ENCODE measurements at places on chromosomes 5 and 9.

- DNase-seq: no peak
These were observed 30.8 kb downstream of the CD180 start for GRCh38 chr5:67165526-67166459.

DNA sequence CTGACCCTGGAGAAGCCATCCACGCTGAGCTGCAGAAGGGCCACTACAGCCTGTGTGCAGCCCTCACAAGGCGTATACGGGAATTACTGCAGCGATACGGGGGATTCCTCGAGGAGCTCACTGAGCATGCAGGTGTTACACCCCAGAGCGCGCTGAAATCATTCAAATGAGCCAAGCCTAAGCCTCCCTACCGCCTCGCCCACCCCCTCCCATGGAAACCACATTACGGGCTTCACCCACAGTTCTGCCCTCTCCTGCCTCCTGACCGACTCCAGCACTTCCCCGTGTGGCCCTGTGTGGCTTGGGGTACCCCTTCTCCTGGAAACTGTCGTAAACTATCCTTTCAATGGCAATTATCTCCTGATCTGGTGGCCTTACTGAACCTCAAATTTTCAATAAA is 13.3 kb downstream of the SURF6 start:
- DNase-seq: no peak

- DNase-seq: no peak
These were observed 85.0 kb downstream of the STK10 start for GRCh38 chr5:172102913-172103626.

DNA sequence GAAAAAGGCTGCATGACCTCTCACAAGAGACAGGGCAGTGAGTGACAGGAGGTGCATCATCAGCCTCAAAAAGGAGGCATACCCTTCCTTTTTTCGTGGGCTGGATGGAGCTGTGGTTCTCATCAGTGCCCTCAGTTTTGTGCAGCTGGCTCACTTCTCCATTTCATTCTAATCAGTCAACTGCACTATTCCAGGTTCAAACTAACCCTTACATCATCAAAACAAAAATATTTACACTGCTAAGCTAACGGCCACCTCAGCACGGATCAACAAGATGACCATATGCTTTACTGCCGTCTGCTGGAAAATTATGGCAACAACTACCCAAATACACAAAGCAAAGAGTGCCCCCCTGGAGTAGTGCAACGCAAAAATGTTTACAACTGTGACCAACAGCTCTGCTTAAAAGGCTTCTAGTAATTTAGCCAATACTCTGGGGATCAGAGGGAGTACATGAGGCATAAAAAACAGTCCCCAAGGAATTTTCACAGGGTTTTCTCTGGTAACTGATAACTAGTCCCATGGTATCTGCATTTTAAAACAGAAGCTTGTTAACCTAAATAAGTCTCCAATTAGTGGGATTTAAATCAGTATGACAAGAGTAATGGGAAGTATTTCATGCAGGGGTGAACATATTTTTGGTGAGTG is 10.8 kb downstream of the KCNV2 start:
- peak; percentile 77 for DNase-seq

DNA sequence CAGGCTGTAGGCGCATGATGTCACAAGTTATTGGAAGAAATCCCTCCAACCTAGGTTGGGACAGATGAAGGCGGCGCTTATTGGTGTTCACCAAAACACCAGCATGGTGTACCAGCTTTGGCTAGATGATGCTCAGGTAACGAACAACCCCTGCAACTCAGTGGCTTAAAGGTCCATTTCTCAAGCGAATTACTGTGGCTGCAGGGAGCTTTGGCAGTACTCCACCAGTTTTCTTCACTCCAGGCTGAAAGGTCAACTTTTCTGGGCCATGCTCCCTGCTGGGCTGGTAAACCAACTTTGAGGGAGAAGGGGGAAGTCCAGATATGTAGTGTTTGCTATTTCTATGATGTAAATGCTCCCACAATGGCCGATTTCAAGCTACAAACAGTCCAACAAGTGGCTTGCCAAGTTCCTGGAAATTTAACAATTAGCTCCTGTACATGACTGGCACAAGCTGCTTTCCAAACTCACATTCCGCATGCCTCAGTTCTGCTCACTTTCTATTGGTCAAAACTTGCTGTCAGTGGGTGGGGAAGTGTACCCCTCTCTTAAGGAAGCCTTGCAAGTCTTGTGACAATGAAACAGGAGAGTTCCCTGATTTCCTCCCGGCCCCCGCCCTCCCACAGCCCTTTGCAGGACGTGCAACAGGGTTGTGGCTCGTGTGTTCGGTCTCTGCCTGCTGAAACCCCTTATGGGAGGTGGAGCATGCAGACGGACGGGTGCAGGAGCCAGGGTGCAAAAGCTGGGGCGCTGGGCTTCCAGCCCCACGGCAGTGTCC is 588 bp upstream of the ZBED3 start:
- no peak for DNase-seq

DNA sequence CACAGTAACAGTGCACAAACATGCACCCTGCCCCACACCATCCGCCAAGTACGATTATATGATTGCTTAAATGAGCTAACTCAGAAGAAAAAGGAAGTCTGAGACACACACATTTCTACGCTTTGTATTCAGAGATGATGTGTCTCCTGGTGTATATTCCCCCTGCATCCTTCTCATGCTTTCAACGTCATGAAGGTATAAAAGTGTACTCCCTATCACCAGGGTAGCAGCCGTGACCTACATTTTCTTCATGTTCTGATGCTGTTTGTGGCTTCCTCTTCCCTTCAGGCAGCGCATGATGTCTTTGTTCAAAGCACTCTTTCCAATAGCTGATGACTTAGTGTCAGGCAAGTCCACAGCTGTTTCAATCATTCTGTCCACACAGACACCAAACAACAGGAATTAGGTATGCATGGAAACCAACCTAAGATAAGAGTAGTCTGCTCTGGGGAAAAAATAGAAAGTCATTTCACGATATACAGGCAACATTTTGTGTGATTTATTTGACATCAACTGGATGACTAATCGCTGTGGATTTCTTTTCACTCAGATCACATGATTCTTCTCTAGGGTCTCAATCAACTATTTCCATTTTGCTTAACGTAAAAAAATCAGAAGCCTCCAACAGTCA is 269.4 kb upstream of the PTGER4 start:
- no peak for DNase-seq

DNA sequence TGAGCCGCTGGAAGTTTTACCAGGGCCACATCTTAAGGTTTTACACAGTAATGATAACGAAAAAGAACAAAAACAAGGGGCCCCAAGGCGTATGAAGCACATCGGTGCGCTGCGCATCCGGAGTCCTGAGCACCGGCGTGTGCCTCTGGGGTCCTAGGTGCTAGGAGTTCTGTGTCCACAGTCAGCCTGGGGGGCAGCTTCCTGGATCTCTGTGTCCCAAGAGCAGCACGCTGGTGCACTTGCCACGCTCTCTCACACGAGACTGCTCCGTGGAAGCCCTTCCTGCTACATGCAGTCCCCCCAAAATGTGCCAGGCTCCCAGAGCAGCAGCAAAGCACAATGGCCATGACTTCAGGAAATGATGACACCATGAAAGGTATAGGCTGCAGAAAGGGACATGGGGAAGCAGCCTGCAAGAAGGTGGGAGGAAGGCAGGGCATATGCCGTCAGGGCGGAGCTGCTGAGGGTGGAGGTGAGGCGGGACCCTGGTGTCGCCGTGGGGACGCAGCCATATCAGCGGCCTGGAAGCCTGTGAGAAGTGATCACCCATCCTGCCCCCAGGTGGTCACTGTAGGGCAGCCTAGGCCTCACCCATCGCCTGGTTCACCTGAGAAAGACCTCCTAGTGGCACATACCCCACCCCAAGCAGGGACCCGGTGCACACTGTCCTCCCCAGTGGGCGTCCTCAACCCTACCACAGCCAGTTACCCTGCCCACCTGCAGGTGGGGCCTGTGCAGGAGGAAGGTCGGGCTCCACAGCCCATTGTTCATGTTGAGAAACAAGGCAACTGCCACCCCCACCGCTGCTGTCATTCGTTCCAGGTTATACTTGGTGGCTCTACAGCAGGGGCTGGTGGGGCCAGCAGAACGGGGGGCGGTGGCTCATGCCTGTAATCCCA is 23.6 kb upstream of the SLC6A3 start:
- DNase-seq: no peak

DNA sequence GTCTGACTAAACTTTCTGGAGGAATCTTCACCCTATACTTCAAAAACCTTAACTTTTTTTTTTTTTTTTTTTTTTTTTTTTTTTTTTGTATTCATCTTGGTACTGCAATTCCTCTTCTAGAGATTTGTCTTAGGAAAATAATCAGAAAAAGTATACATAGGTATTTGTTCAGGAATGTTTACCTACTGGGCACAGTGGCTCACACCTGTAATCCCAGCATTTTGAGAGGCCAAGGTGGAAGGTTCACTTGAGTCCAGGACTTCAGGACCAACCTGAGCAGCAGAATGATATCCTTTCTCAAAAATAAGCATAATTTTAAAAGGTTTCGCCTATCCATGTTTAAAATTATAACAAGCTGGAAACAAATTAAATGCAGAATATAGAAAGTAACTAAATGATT is 33.3 kb upstream of the NREP start:
- no peak for DNase-seq

DNA sequence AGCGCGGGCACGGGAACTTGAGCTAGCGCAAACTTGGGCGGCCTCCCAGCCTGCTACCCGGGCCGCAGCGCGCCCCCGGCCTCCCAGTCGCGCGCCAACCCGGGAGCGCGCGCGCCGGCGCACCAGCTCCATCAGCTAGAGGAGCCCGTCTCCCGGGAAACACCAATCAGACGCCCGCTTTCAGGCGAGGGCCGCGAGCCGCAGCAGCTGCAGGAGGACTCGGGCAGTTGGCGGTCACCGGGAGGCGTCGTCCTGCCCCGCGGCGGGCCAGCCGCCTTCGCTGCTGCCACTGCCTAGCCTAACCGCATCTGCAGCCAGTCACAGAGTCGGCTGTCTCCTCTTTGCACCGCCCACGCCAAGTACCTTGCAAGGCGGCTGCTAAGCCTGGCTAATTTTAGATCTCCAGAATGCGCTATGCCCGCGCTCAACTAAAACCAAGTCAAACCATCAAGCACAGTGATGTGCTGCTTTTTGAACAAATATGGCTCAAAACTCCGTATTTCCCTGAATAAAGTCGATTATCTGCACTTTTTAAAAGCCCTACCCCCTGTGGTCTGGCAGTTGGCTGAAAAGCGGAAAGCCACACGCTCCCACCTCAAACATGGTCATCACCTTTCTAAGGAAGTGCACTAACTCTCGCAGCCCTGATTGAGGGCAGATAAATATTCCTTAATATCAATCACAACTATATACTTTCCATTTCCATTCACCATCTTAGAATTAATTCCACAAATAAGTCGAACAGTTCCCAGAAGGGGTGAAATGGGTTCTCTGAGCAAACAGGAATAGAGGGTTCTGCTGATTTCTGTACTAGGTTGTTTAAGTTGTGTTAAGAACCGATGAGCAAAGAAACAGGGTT is 221.8 kb downstream of the MEF2C start:
- DNase-seq: peak; percentile 87

DNA sequence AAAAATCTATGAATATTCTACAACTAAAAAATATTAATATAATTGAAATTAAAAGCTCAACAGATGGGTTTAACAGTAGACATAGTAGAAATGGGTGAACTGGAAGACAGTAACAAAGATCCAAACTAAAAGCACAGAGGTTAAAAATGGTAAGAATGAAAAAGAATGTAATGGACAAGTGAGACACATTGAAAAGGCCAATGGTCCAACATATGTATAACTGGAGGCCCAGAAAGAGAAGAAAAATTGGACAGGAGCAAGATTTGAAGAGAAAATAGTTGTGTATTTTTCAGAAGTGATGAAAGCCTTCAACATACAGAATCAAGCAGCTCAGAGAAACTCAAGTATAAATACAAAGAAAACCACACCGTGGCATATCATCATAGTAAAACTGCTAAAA is 58.6 kb downstream of the PCDHGC5 start:
- no peak for DNase-seq

DNA sequence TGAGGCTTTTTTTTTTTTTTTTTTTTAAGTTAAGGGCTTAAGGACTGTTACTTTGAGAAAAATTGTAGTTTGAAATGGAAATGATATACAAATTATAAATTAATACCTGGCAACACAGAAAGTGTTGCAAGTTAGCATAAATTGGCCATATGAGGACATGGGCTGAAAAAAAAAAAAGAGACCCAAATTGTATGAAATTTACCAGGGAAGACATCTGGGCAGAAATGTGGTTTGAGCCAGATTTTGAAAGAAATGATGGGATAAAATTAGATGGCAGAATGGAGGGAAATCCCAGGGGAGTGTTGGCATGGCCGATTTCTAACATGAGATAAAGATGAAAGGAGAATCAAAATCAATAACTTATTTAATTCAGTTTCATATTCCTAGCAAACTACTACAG is 472.1 kb downstream of the CTNND2 start:
- DNase-seq: no peak

DNA sequence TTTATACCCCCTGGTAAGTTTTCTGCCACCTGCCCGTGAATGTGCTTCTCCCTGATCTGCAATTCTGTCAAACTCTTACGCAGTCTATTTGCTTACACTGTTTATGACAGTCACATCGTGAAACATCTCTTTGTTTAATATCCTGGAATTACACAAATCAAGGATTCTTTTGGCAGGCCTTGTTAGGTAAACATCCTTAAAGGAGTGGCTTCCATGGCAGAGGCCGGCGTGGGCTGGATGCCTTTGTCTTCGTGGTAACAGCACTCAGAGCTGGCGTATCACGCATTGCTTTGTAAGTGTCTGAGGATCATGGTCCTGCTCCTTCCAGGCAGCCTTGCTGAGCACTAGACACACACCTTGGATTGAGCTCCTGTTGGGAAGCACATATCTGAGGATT is 145.7 kb downstream of the IRX1 start:
- no peak for DNase-seq

DNA sequence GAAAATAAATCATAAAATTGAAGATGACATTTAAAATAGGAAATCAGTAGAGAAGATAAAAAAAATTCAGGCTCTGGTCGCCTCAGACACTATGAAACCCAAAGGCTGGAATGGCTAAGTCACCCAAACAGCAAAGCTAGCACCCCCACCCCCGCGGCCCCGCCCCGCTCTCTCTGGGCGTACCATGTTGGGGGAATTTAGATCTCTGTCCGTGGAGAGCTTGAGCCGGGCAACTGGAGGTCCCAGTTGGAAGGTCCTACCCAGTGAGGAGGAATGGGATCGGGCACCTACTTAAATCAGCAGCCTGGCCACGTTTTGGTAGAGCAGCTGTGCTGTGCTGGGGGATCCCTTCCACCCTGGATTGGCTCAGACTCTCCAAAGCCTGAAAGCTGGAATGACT is 150.6 kb upstream of the ANKRD55 start:
- no peak for DNase-seq

DNA sequence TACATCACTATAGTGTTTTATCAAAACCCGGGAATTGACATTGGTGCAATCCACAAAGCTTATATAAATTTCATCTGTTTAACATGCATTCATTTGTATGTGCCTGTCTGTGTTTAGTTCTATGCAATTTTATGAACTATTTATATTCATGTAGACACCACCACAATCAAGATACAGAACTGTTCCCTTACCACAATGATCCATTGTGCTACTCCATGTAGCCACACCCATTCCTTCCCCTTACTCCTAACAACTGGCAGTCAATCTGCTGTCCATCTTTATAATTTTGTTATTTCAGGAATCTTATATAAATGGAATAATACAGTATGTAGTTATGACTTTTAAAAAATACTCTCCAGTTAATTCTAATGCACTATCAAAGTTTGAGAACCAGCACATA is 389.5 kb downstream of the HTR1A start:
- DNase-seq: no peak

GRCh38 chr9:21060919-21061561 is 16.7 kb downstream of the IFNB1 start:
- DNase-seq: no peak

GRCh38 chr5:51279983-51280706 is 103.1 kb upstream of the ISL1 start:
- DNase-seq: peak; percentile 8

- no peak for DNase-seq
These were observed 38.1 kb downstream of the ITGA1 start for GRCh38 chr5:52825826-52826225.
